ENCODE measurements at places on chromosomes 3 and 15. TPM values are rescaled to one million over a fixed set of nuclear protein-coding genes. Genes with fewer than 3 reads are reported as not detected.

EEF1AKMT4 gene
- 5.5 TPM for total RNA-seq

ZNF662 gene
- total RNA-seq, result 2.2 TPM

PAQR5 gene
- 5.1 TPM for total RNA-seq

SAXO2 gene
- total RNA-seq, result 1.8 TPM

ROBO1 gene
- total RNA-seq, result 40.4 TPM

RASGRF1 gene
- not detected for total RNA-seq

PTH1R gene
- total RNA-seq, result 1.1 TPM

GPR176 gene
- total RNA-seq, result 50.7 TPM

LNP1 gene
- 4.3 TPM for total RNA-seq

ZDHHC23 gene
- total RNA-seq, result under 0.01 TPM

CCR3 gene
- total RNA-seq, result not detected

CD80 gene
- not detected for total RNA-seq

FGF7 gene
- 94.4 TPM for total RNA-seq
